ENCODE measurements at places on chromosomes 1 and 21.
A peak's percentile ranks its signal among the peaks of the same experiment; 100 is the strongest.

DNA sequence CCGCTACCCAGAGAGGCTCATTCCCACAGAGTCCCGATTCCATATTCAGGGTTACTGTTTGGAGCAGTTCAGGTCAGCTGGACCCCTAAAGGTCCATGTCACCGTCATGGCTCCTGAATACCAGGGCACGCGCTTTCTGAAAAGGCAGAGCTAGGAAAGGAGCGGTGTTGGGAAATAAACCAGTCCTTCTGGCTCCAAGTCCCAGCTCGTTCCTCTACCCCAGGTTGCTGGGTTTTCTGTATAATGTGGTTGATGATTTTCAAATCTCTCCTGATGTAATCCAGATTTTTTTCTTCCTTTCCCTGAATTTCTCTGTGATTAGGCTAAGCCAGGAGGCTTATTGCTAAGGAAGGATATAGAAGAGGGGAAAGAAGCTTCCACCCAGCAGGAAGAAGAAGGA is 14.0 kb upstream of the PKP1 start:
- DNase-seq = no peak

DNA sequence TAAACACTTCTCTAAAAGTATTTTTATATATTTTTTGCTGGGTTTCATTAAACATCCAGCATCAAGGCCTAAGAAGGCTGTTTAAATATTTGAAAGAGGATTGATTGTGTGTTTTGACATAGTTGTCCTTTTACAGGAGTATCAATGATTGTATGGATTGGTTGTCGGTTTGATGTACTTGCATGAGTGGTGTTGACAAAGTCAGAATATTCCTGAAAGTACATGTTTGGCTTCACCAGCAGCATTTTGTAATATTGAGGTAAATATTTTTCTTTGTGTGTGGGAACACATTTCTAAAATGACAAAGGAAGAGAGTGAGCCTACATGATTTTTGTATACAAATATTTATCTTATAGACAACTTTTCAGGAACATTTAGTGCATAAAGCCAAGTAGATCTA is 269.7 kb downstream of the PTBP2 start:
- DNase-seq = no peak

DNA sequence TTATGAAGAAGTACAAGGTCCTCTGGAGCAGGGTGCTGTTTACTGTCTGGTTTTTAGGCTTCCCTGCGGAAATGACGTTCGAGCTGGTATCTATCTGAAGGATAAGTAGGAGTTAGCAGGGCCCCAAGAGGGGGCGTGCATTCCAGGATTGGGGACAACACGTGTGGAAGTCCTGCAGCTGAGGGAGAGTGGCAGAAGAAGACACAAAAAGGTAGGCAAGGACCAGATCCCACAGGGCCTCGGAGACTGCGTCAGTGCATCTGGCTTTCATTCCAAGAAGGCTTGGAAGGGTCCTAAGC is 5.9 kb downstream of the RIMS3 start:
- no peak for DNase-seq

GRCh38 chr1:224068458-224069072 is 45.3 kb upstream of the FBXO28 start:
- DNase-seq = no peak

DNA sequence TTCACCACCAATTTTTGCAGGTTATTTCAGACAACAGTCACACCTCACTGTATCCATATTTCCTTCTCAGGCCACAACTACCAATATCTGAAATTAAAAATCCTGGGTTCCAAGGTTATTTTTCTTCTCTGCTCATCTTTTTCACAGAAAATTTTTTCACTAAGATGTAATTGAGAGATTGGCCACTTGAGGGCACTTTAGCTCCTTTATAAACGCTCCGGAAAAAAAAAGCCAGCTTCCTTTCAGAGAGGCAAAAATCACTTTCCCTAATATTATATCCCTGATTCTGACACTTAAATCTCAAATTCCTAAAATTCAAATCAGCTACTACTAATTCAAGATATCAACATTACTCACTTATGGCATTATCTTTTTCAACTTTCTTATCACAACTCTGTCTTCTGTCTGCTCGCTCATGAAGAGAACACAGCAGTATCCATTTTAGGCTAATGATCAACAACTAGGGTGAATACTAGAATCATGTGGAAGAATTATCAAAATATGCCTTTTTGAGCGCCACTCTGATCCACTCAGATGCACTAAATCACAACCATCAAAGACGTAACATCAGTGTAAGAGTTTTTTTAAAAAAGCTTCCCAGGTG is 101.4 kb upstream of the RGS1 start:
- peak; percentile 15 for DNase-seq

DNA sequence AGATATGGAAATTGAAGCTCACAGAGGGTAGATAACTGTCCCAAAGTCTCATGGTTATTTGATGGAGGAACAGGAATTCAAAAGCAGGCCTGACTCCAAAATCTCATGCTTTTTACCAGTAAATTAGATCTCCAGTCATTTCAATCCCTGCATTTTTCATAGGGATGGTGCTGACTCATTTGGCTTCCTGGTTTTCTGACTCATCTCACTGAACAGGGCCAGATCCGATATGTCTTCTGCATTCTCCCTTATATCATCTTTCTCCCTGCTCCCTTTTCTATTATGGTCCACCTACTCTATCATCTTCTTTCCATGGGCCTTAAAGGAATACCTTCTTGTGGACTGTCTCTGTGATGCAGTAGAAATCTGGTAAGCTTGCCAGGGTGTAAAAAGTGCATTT is 187.2 kb downstream of the FGGY start:
- DNase-seq = no peak

- peak; percentile 27 for DNase-seq
These were observed 17.2 kb downstream of the HENMT1 start for GRCh38 chr1:108643492-108644335.

DNA sequence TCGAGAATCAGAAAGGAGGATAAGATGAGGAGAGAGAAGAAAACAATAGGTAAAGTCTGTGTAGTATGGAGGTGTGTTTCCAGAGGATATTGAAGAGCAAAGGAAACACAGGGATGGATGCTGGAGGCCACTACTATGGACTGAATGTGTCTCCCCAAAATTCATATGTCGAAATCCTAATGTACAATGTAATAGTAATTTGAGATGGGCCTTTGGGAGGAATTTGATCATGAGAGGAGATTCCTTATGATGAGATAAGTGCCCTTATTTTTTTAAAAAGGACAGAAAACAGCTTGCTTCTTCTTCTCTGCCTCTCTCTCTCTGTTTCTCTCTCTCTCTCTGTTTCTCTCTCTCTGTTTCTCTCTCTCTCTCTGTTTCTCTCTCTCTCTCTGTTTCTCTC is 602.2 kb upstream of the ADAMTS5 start:
- DNase-seq = no peak

DNA sequence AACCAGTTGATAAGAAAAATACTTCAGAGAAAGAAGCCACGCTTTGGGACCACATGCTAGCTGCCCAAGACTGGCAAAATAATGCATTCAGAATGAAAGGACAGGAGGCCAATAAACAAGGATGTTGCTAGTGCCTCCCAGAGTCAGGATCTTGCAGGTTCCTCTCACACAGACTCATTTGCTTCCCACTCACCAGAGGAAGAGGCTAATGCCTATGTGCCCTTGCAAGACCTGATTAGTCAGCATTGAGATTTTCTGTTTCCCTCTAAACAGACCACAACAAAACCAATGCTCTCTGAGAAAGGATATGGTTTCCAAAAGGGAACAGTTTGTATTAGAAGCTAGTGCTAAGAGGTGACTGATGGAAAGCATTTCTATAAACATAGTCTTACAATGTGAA is 85.7 kb downstream of the NRDC start:
- DNase-seq = no peak

DNA sequence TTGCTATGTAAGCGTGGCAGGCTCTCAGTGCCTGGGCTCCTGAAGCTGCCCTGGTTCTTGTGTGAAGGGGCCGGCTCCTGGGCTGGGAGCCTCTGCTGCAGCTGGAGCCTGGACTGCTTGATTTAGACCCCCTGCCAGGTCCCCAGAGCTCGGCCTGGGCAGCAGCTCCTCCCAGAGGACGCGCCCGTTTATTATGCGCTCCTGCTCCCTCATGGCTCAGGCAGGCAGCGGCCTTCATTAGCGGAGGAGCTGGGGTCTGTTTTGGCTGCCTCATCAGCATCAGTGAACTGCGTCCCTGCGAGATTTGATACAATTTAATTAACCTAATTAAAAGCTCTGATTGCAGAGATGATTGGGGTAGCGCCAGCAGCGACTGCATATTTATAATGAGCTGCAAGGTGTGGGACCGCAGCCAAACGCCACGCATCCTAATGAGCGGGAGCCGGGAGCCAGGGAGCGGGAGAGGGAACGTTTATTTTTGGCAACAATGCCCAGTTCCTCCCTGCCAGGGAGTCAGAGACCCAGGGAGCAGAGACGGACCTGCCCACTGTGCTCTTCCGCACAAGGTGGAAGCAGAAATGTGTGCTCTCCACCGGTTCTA is 16.6 kb downstream of the UTP11 start:
- DNase-seq = no peak

- no peak for DNase-seq
These were observed 59.1 kb downstream of the PLXNA2 start for GRCh38 chr1:208184966-208185654.

DNA sequence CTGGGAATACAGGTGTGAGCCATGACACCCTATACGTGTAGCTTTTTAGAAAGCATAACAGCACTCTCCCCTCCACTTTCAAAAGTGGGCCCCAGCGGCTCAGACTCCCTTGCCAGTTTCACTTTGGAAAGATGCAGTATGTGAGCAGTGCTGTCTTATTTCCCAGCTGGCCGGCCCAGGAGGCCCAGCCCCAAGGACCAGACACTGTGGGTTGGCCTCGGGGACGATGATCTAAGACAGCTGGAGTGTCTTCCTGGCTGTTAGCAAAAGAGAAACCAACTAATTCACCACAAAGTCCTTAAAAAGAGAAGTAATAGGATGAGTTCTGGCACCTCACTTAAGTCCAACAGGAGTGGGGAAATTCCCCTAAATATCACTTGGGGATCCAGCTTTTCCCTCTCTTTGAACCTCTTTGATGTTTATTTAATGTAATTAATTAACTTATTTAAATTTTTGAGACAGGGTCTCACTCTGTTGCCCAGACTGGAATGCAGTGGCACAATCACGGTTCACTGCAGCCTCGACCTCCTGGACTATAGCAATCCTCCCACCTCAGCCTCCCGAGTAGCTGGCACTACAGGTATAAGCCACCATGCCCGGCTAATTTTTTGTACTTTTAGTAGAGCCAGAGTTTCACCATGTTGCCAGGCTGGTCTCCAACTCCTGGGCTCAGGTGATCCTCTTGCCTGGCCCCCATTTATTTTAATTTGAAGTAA is 17.6 kb upstream of the CLIC4 start:
- no peak for DNase-seq

GRCh38 chr1:62071695-62072094 is 123.0 kb upstream of the L1TD1 start:
- no peak for DNase-seq

DNA sequence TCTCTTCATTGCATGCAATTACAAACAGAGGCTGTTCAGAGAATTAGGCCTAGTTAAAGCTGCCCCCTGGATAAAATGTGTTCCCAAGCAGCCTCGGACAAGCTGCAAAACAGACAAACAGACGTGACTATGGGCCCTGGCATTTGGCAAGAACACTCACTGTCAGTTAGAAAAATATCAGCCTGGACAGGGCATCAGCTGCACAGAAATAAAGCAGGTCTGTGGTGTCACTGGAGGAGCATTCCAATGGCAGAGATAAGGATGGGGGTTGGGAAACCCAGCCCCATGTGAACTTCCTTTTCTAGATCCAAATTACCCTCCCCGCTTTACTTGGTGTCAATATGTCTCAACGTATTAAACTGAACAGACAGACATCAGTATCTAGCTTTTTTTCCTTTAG is 177.1 kb downstream of the GPATCH2 start:
- DNase-seq = no peak

GRCh38 chr1:174877208-174877673 is 122.5 kb upstream of the CACYBP start:
- DNase-seq = no peak

GRCh38 chr1:205373022-205373797 is 16.5 kb upstream of the KLHDC8A start:
- DNase-seq = no peak

DNA sequence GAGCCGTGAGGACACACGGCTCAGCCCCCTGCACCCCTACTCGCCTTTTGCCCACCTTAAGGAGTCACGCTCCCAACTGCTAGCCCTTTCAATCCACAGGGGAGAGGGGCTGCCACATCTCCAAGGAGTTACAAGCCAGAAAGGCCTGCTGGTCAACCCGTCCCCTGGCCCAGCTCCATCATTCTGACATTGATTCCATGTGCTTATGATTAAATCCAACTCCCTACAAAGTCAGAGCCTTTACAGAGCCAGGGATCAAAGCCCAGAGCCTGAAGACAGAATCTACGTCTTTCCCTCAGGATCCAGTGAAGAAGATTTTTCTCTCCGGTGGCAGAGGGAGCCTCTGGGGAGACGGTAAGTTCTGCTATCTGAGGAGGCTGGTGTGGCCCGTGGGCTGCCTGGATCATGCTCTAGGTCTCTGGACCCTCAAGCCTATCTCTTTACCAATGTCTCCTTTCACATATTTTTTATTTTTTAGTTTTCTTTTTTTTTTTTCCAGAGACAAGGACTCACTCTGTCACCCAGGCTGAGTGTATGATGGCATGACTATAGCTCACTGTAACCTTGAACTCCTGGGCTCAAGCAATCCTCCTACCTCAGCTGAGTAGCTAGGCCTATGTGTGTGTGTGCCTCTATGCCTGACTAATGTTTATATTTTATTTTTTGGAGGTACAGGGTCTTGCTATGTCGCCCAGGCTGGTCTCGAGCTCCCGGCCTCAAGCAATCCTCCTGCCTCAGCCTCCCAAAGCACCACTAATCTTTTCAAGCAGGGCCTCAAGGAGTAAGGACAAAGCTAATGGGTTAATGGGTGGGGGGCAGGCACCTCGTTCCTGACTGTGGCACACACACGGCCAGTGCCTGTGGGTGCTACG is 61.3 kb downstream of the SLC66A1 start:
- no peak for DNase-seq

DNA sequence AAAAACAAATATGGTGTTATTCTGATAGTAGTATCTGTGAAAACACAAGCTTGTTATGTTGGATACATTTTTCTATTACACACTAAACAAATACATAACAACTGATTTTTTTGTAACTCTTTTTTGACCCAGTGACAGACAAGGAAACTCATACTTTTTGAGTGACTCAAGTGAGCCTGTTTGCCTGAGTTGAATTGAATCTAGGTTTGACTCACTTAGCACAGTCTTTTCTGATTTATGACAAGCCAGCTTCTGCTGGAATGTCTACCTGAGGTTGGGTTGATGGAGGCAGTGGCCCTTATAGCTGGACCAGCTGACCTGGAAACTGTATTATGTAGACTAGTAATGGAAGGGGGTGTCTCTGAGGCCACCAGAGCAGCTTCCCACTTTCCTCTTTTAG is 4.2 kb upstream of the CLCA4 start:
- no peak for DNase-seq
